ENCODE measurements at places on chromosomes 5 and 9.

DNA sequence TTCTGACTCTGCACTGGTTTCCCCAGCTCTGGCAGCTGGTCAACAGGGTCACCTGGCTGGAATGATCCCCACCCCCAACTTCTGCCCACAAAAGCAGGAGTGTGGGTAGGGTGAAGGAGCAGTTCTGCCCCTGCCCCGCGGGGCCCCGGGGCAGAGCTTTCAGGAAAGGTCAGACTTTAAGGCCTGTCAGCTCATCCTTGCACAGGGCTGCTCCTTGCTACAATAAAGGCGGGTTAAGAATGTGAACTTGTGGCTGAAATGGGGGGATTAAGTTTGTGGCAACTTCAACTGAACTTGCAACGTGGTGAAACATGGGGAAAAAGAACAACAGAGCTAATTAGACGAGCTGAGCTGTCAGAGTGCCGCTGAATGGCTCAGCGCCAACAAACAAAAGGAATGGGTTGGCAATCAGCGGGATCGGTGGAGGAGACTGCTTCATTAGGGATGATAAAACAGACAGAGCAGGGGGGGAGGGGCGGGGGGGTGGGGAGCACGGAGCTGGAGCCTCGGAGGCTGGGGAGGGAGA, 50.8 kb downstream of the CRB2 start:
- peak; percentile 72 for DNase-seq

GRCh38 chr9:108396611-108397010, 459.2 kb downstream of the ACTL7B start:
- no peak for DNase-seq

- DNase-seq, result no peak
Measured at GRCh38 chr5:116763987-116764866, 189.6 kb upstream of the SEMA6A start.

DNA sequence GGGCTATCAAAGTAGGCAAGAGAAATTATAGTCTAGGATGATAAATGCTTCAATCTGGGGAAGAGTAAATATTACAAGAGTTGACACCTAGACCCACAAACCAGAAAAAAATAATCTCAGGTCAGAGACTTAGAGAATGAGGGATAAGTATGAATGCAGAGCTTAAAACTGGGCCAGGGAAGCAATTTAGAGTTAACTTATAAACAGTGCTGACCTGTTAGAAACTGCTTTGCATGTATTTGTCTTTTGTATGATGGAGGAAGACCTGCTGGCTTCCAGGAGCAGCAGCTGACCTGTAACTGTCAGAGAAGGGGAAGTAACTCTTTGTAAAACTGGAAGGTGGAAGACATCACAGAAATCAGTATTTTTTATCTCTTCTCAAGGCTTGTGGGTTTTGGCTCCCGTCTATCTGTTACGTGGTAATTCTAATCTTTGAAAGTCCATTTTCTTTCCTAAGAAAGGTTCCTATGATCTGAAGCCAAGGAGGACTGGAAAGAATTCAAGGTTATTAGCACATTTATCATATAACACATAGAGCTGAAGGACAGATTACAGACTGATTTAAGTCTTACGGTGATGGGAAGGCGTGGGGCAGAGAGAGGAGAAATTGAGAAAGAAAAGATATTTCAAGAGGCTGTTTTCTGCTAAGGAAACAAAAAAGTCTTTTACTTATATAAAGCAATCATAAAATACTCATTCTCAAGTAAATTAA, 114.7 kb upstream of the ADAMTS19 start:
- peak; percentile 44 for DNase-seq

GRCh38 chr9:22342491-22343217, 104.0 kb upstream of the DMRTA1 start:
- peak; percentile 64 for DNase-seq

DNA sequence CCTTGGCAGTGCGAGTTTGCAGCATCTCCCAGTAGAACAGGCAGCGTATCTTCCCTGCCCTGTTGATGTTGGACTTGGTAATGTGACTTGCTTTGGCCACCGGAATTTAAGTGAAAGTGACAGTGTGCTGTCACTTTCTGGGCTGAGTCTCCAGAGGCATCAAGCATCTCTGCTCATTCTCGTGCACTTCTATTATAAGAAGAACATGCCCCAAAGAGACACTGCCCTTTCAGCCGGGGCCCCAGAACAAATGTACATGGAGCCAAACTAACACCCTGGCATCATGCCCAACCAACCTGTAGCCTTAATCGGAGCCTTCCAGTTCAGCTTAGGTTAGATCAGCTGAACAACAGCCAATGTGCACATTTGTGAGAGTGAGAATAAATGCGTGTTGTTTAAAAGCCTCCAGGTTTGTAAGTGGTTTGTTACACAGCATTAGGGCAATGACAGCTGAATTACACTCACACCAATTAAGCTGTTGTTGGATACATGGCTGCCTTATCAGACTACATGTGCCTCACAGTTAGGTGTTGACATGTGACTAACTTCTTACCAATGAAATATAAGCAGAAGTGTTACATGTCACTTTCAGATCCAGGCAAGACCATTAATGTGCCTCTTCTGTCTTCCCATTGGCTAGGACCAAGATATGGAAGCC, 22.1 kb upstream of the FRMD3 start:
- no peak for DNase-seq

- peak; percentile 54 for DNase-seq
Measured at GRCh38 chr5:128613128-128613527, 75.1 kb upstream of the FBN2 start.

DNA sequence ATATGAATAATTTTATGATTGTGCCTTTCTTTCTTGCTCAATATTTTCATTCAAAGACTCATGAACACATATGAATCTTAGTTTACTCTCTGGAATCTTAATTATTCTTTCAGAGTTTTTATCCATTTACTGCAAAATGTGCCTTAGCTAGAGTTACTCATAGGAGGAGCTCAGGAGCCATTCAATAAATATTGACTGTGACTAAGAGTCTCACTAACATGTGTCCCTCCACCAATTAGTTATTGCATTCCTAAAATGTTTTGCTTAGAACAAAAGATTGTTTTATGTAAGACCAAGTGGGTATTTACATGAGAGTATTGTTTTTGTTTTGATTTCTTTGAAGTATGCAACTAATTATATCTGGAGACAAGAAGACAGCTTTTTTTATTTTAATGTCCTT, 218.4 kb upstream of the MAST4 start:
- DNase-seq, result no peak

DNA sequence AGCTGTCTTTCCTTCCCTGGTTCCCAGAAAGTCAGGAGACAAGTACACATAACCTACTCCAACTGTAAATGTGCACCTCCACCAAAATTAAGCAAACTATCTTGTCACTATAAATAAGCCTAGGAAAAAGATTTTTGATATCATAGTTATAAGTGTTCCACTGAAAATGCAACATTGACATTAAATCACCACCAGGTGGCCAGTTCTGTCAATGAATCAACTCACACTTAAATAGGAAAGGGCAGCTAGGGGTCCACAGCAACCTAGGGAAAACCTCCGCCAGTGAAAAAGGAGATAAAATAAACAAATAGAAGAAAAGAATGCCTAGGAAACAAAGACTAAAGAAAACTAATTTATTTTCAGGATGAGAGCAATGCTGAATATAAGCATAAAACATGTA, 243.0 kb upstream of the PTPRD start:
- DNase-seq, result peak; percentile 48

- DNase-seq, result no peak
Measured at GRCh38 chr9:3852545-3852944, 326.7 kb upstream of the RFX3 start.

- DNase-seq, result no peak
Measured at GRCh38 chr5:119541716-119542115, 87.6 kb upstream of the FAM170A start.

GRCh38 chr5:43050384-43050783, 10.3 kb upstream of the ANXA2R start:
- DNase-seq, result no peak

- no peak for DNase-seq
Measured at GRCh38 chr9:90420768-90421513, 221.7 kb downstream of the DIRAS2 start.

- DNase-seq, result peak; percentile 44
Measured at GRCh38 chr5:50751064-50751657, 84.7 kb downstream of the PARP8 start.

- no peak for DNase-seq
Measured at GRCh38 chr9:36045610-36046009, 8.9 kb downstream of the RECK start.

DNA sequence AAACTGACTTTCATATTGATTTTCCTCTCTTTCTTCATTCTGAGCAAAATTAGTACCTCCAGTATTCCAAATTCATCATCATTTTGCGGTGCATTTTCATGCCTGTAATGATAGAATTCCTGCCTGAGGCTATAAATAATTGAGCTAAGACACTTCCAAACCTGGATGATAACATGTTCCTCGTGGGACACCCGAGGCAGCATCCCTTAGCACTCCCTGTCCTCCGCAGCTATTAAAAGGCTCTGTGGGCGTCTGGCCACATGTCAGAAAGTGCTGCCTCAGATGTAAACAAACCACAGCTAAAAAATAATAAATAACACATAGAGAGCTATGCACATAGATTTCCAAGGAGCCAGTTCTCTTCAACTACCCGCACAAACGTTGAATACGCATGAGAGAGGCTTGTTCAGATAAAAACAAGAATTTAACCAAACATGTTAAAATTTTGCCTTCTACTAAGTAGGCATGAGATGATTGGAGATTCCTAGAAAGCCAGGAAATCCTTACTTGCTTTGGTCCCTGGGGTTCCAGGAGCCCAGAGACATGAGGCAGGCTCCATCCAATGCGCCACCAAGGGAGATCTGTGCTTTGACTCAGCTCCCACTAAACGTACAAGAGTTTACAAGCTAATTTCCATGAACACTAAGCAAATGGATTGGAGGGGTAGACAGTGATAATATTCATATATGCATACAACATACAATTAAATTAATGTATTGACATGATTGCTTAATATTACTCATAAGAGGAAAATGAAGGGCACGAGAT, 82.7 kb downstream of the SHC3 start:
- no peak for DNase-seq

DNA sequence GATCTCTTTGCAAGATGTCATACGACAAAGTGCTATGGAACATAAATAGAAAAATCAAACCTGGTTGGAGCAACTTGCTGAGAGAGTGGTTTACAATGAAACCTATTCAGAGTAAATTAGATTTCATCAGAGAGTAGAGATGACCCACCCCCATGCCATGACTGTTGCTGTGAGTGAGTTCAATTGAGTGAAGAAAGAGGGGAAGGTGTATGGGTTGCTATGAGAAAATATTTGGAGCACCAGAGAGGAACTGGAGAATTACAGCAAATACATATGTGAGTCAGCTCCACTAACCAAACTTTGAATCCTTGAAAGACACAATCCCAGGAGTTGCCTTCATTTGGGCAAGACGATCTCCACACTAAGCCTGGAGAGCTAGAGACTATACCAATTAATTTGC, 217.2 kb downstream of the RFX3 start:
- DNase-seq, result no peak

GRCh38 chr9:1388216-1388615, 338.1 kb downstream of the DMRT2 start:
- no peak for DNase-seq

GRCh38 chr5:135743181-135743580, 91.3 kb upstream of the SLC25A48 start:
- no peak for DNase-seq

GRCh38 chr5:122929001-122929400, 83.6 kb downstream of the SNX24 start:
- no peak for DNase-seq

- no peak for DNase-seq
Measured at GRCh38 chr9:7639471-7639870, 160.1 kb downstream of the DMAC1 start.

Measured in amniotic epithelial cell (primary cell).